ENCODE measurements at places on chromosomes 4 and X.

GRCh38 chr4:68426516-68426915 lies 20.7 kb upstream of the TMPRSS11E start:
- no peaks in the 10 kb centered on the region for H3K4me1 ChIP-seq
- H3K36me3 ChIP-seq, result no peaks in the 10 kb centered on the region
- no peak for DNase-seq
- H3K4me3 ChIP-seq, result no peak overlapping the region
- H3K27me3 ChIP-seq, result no peaks in the 10 kb centered on the region
- H3K27ac ChIP-seq, result no peak overlapping the region

DNA sequence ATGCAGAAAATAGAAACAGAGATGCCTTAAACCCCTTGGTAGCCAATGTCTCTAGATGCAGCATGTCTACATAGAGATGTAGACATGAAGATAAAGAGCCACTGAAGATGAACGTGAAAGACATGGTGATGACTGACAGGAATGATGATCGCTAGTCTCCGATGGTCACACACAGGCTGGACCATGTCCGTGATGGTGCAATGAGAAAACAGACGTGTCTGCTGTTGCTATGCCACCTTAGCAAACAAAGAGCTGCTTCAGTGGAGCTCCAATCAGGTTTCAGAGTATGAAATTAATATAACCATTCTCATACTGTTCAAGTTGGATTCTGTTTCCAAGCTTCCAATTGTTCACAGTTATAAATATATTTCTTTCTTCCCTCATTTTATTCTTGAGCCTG lies 256.5 kb downstream of the CAMK2D start:
- peaks cover 2% of the 10 kb centered on the region for H3K36me3 ChIP-seq
- no peak for DNase-seq
- H3K4me3 ChIP-seq, result no peak overlapping the region
- no peaks in the 10 kb centered on the region for H3K27me3 ChIP-seq
- H3K4me1 ChIP-seq, result no peaks in the 10 kb centered on the region

DNA sequence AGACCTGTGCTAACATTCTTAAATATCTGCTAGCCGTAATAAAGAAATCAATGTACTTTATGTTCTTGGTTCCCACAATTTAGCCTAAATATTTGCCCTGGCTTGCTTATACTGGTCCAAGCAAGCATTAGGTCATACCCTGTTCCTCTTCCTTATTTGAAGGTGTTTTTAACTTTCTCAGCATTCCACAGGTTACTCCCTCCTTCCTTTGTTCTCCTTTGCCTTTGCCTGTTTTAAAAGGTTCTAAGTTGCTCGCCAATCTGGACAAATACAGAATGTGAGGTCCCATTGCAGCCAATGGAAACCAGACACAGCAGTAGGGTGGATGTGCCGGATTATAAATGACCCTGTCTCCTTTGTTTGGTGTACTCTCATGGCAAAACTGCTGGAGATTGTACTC lies 436.8 kb upstream of the PCDH7 start:
- no peaks in the 10 kb centered on the region for H3K27me3 ChIP-seq
- H3K4me3 ChIP-seq, result no peak overlapping the region
- DNase-seq, result no peak
- H3K36me3 ChIP-seq, result no peaks in the 10 kb centered on the region
- no peaks in the 10 kb centered on the region for H3K4me1 ChIP-seq

GRCh38 chr4:145012841-145013240 lies 85.2 kb downstream of the ANAPC10 start:
- no peaks in the 10 kb centered on the region for H3K27me3 ChIP-seq
- H3K4me1 ChIP-seq, result no peaks in the 10 kb centered on the region
- H3K27ac ChIP-seq, result no peak overlapping the region
- H3K4me3 ChIP-seq, result no peak overlapping the region
- H3K36me3 ChIP-seq, result no peaks in the 10 kb centered on the region

GRCh38 chr4:39320381-39321115 lies 45.6 kb downstream of the RFC1 start:
- no peaks in the 10 kb centered on the region for H3K36me3 ChIP-seq
- H3K4me3 ChIP-seq, result no peak overlapping the region
- peaks cover 13% of the 10 kb centered on the region for H3K4me1 ChIP-seq
- H3K27me3 ChIP-seq, result no peaks in the 10 kb centered on the region
- no peak overlapping the region for H3K27ac ChIP-seq

DNA sequence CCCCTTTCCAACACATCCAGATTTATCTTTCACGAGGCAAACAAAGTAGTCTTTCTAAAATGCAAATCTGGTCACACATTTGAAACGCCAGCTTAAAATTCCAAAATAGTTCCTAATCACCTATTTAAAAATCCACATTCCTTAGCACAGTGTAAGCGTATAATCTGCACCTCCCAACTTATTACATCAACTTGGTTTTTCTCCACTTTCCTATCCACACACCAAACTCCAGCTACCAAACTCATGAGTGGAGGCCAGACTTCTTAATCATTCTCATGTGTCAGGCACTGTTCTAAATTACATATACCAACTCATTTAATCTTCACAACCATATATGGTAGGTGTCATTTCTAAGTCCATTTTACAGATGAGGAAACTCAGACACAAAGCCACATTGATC lies 33.8 kb downstream of the ENOX2 start:
- DNase-seq, result no peak
- no peak overlapping the region for H3K4me3 ChIP-seq
- H3K4me1 ChIP-seq, result peaks cover 2% of the 10 kb centered on the region
- no peaks in the 10 kb centered on the region for H3K27me3 ChIP-seq

- no peak overlapping the region for H3K4me3 ChIP-seq
- no peak overlapping the region for H3K27ac ChIP-seq
- no peaks in the 10 kb centered on the region for H3K27me3 ChIP-seq
- no peak for DNase-seq
Measured at GRCh38 chr4:152926959-152927358, 9.2 kb upstream of the FHDC1 start.

DNA sequence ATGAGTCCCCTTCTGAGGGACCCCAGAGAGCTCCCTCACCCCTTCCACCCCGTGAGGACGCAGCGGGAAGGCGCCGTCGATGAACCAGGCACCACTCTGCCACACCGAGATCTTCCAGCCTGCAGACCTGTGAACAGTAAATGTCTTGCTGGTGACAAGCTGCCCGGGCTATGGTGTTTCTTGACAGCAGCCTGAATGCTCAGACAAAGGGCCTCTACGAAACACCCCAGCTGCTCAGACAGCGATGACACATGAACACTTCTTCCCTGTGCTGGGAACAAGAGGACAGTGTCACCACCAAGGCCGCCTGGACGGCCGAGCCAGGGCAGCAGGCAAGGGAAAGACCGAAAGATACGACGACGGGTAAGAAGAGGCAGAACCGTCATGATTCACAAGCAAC lies 30.6 kb upstream of the GTPBP6 start:
- no peak overlapping the region for H3K4me3 ChIP-seq
- H3K27me3 ChIP-seq, result no peaks in the 10 kb centered on the region
- no peak for DNase-seq
- no peaks in the 10 kb centered on the region for H3K36me3 ChIP-seq
- no peak overlapping the region for H3K27ac ChIP-seq
- H3K4me1 ChIP-seq, result no peaks in the 10 kb centered on the region

Measured in liver (tissue), 10 donors.